Fibroblast of the aortic adventitia (primary cell): ENCODE measurements at places on chromosomes 7 and 10. TPM values are rescaled to one million over a fixed set of nuclear protein-coding genes. Genes with fewer than 3 reads are reported as not detected.

The HOXA4 gene
- 0.57 and 0.99 TPM in 2 replicates for total RNA-seq

The SLC26A5 gene
- total RNA-seq: not detected in 2 replicates

The LRRN3 gene
- total RNA-seq: 2.7 and 5.0 TPM in 2 replicates

The IGFBP3 gene
- total RNA-seq: 287 and 1,278 TPM in 2 replicates

The AGR2 gene
- total RNA-seq: 0.25 TPM in 1 of 2 replicates, not detected in the other

The BUD23 gene
- 28.6 and 69.4 TPM in 2 replicates for total RNA-seq

The MRC1 gene
- 0.08 and 0.09 TPM in 2 replicates for total RNA-seq

The PRTFDC1 gene
- 34.4 and 39.6 TPM in 2 replicates for total RNA-seq

The SLC18A2 gene
- under 0.01 TPM in 1 of 2 replicates, not detected in the other for total RNA-seq

The DYDC2 gene
- not detected in 2 replicates for total RNA-seq

DNA sequence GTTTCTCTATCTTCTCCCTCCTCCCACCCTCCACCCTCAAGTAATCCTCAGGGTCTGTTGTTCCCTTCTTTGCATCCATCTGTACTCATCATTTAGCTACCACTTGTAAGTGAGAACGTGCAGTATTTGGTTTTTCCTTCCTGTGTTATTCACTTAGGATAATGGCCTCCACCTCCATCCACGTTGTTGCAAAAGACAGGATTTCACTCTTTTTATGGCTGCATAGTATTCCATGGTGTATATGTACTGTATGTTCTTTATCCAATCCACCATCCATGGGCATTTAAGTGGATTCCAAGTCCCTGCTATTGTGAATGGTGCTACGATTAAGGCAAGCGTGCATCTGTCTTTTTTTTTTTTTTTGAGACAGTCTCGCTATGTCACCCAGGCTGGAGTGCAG lies 72.4 kb downstream of the PROSER2 start:
- no peak for DNase-seq

GRCh38 chr10:132904181-132904813 lies 38.1 kb downstream of the CFAP46 start:
- peak; percentile 21 for DNase-seq

DNA sequence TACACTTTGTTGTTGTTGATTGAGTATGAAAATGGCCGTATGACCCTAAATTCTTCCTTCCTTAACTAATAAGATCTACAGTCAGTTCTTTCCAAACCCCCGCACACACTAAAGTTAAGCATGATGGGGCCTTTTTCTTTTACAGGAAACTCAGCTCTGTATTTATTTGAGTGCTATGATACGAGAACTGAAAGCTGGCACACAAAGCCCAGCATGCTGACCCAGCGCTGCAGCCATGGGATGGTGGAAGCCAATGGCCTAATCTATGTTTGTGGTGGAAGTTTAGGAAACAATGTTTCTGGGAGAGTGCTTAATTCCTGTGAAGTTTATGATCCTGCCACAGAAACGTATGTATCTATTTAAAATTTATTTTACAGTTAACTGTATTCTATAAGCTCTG lies 14.2 kb upstream of the NUP42 start:
- DNase-seq: no peak

DNA sequence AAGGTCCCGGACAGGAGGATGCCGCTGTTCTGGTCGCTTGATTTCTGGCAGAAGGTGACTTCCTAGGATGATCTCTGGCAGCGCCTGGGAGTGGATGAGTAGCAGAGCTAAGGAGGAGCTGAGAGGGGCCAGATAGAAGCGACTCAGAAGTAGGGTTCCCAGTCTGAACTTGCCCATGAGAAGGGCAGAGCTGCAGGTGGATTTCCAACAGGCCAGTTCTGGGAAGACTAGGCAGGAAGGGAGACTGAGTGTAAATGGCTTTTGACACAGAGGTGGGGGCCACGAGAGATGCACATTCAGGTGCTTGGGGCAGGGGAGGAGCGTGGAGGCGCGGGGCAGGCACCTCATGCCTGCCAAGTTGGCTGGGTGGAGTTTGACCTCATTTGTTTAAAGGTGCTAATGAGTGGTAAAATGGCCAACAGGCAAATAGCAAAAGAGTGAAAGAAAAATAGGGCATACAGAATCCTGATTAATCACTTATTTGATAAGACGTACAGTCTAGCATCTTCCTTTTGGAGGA lies 58.8 kb downstream of the SHH start:
- DNase-seq: no peak

- no peak for DNase-seq
Observed at GRCh38 chr7:129841465-129841864, 111.3 kb downstream of the UBE2H start.

GRCh38 chr10:107415446-107415845 lies 250.9 kb upstream of the SORCS1 start:
- no peak for DNase-seq

DNA sequence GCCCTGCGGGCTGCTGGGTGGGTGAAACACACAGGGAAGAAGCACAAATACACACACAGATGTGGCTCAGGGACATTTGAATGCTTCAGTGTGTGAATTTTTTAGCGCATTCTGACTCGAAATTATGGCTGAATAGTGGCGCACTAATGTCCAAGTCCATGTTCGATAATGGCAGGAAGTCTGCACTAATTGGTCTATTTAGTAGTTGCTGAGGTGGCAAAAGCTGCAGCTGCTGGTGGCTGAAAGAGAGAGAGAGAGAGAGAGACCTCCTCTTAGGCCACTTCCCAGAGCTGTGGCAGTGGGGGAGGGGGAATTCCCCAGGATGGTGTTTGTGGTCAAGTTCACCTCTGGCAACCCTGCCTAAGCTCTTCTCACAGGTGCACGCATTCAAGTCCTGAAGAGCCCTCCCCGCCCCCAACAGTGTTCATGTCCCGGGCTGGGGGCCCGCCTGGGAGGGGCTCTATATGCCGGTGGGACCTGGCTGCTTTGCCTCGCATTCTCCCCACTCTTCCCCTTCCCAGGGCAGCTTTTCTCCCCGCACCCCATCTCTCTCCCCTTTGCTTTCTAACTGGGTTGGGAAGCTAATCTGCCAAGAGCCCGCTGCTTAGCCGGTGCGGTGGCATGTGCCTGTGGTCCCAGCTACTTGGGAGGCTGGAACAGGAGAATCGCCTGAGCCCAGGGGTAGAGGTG lies 6.0 kb upstream of the MNX1 start:
- DNase-seq: no peak

DNA sequence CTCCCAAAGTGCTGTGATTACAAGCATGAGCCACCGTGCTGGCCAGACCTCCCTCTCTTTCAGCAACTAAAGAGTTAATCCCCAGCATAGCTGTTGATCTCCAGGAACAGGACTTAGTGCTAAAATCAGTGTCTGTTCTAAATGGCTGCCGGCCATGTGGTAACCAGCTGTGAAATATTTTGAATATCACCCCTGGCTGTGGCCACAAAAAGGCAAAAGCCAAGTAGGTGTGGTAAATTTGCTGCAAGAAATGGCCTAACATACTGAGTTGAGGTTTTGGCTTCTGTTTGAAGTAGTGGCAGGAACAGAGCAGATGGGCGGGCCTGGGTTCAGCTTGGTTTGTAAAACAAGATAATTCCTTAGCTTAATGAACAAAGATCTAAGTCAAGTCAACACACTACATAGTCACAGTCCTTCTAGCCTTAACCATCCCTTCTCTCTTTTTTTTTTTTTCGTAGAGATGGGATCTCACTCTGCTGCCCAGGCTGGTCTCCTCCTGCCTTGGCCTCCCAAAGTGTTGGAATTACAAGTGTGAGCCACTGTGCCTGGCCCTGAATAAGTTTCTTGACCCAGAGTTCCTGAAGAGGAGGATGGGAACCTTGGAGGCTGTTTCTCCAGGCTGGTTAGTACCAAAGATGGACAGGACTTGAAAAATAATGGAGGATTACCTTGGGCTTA lies 22.7 kb upstream of the AGFG2 start:
- DNase-seq: peak; percentile 97

GRCh38 chr7:6430271-6430940 lies 17.3 kb downstream of the DAGLB start:
- DNase-seq: peak; percentile 57

- peak; percentile 54 for DNase-seq
Observed at GRCh38 chr10:77328272-77328816, 309.3 kb downstream of the KCNMA1 start.

- DNase-seq: no peak
Observed at GRCh38 chr10:118407026-118407425, 64.9 kb upstream of the FAM204A start.

- no peak for DNase-seq
Observed at GRCh38 chr7:30975256-30975899, 11.6 kb downstream of the GHRHR start.

DNA sequence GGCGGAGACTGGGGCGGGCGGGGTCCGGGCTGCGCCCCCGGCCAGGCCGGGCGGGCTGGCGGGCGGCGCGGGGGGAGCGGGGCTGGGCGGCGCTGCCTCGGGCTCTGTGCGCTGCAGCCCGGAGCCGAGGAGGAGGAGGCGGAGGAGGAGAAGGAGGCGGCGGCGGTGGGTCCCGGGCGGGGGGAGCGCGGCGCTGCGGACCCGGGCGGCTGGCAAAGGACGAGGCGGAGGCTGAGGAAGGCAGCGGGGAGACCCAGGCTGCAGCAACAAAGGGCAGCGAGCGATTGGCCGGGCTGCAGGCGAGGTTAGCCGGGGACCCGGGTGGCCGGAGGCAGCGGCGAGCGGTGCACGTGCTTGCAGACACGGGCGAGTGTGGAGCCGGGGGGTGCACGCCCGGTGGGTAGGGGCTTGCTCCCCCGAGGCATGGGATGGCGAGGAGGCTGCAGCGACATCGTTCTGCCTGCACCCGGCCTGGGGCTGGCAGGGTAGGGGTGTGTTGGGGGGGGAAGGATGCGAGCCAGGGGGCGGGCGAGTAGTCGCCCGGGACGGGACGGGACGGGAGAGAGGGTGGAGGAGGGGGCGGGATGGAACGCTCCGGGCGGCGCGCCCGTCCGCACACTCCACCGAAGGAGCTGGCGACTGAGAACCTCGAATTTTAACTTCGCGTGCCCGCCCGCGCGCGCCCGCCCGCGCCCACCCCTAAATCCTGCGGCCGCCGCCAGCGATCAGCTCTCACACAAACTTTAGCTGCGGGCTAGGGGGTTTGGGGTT lies 844 bp upstream of the KAT6B start:
- DNase-seq: no peak
